ENCODE measurements at places on chromosomes 1 and 21.

- no peak for DNase-seq
Measured at GRCh38 chr1:173097001-173097400, 46.3 kb upstream of the TNFSF18 start.

GRCh38 chr1:55331351-55331750, 116.2 kb upstream of the USP24 start:
- no peak for DNase-seq

GRCh38 chr1:39130325-39130724, 74.2 kb upstream of the MACF1 start:
- peak; percentile 48 for DNase-seq

GRCh38 chr1:46517010-46517600, 27.5 kb downstream of the DMBX1 start:
- DNase-seq: peak; percentile 75

GRCh38 chr1:166858726-166859419, 17.2 kb downstream of the TADA1 start:
- DNase-seq: no peak

- no peak for DNase-seq
Measured at GRCh38 chr1:117363571-117364048, 3.6 kb upstream of the MAN1A2 start.

Measured in urothelium cell line (cell line).